Right atrium auricular region (tissue), 2 donors: ENCODE measurements at places on chromosomes 5 and 9.

DNA sequence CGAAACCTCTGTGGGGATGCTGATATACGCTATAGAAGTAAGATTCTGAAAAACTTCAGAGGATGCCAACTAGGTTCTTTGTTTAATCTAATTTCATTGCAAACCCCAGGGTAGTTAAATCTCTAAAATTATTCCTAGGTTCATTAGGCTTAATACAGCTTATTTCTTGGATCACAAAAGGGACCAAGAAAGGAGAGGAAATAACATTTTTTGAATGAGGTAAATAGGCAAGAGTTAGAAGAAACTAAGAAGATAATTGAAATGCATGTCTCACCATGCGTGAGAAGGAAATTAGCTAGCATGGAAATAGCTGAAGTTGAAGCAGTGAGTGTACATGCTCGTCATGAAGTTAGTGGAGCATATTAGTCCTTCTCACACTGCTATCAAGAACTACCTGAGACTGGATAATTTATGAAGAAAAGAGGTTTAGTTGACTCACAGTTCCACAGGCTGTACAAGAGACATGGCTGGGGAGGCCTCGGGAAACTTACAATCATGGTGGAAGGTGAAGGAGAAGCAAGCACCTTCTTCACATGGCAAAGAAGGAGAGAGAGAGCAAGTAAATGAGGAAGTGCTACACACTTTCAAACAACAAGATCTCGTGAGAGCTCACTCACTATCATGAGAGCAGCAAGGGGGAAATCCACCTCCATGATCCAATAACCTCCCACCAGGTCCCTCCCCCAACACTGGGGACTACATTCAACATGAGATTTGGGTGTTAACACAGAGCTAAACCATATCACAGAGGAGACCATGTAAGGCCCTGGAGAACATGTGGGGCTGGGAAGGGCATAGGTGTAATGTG is 125.1 kb upstream of the OSMR start:
- DNase-seq: no peak

DNA sequence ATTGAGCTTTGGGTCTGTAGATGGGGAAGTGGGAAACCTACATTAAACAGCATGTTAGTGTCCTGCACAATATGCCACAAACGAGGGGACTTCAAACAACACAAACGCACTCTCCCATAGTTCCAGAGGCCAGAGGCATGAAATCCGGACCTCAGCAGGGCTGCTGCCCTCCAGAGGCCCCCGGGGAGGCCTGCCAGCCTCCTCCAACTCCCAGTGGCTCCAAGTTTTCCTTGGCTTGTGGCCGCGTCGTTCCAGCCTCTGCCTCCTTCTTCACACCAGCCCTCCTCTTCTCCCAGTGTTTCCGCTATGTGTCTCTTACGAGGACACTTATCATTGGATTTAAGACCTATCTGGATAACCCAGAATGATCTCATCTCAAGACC is 13.3 kb upstream of the COL5A1 start:
- no peak for DNase-seq

- no peak for DNase-seq
These were observed 46.6 kb upstream of the SLC12A2 start for GRCh38 chr5:128036950-128037349.

- DNase-seq: no peak
These were observed 26.4 kb upstream of the STC2 start for GRCh38 chr5:173354645-173355044.

- no peak for DNase-seq
These were observed 564.7 kb downstream of the CDH10 start for GRCh38 chr5:24080046-24080445.

DNA sequence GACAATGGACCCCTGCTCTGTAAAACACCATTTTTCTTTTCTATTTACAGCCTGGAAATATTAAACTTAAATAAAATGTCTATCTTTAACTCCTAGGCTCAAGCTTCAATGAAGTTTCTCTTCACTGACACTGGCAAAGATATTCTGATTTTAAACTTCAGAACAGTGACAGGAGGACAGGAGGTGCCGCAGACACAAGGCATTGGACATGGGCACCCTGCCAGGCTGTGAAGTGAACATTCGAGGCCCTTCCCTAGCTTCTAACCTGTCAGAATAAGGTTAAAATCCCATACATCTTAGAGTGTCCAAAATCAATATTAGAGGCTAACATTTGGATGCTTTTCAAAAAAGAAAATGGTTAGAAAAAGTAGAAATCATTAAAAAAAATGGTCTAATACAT is 9.2 kb downstream of the SEMA5A start:
- no peak for DNase-seq

- DNase-seq: no peak
These were observed 7.9 kb downstream of the SH2D3C start for GRCh38 chr9:127770583-127770904.

GRCh38 chr5:1492757-1493156 is 31.0 kb downstream of the LPCAT1 start:
- DNase-seq: no peak

GRCh38 chr5:113024076-113024697 is 47.6 kb downstream of the DCP2 start:
- DNase-seq: no peak

GRCh38 chr5:143850050-143850683 is 38.2 kb downstream of the HMHB1 start:
- no peak for DNase-seq

DNA sequence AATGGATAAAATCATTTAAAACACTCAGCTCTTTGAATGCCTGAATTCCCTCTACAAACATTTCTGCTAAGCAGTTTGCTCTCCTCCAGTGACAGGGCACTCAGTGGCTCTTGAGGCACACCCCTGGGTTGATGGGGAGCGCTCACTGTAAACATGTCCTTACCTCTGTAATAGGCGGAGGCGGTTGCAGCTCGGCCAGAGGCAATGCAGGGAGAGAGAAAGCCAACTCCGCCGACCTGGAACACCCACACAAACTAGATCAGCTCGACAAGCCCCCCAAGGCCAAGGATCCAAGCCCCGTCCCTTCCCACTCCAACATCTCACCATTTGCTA is 329 bp downstream of the CDC23 start:
- DNase-seq: no peak

DNA sequence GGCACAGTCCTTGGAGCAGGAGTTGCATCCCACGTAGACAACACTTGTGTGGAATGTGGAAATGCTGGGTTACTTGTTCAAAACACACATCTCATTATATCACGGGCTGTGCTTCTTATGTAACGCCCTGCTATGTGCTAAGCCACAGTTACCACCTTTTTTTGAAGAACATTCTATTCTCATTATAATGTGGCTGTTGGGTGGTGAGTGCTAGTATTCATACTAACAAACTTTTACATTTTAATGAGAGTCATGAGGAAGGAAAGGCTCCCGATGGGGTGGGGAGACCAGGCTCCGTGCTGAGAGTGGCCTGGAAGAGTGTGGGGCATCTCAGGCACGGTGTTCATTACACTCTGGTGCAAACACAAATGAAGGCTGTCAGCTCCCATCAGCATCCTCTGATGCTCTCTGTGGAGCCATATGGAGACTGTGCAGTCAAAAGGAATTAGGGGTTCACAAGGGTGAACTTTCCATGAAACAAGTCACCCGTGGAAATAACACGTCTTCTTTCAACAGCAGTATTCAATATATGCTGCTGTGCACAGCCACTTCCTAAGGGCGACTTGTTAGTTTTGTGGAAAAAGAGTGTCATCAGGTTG is 153.1 kb upstream of the RAPGEF1 start:
- DNase-seq: no peak
